ENCODE measurements at places on chromosomes 2 and 18.

DNA sequence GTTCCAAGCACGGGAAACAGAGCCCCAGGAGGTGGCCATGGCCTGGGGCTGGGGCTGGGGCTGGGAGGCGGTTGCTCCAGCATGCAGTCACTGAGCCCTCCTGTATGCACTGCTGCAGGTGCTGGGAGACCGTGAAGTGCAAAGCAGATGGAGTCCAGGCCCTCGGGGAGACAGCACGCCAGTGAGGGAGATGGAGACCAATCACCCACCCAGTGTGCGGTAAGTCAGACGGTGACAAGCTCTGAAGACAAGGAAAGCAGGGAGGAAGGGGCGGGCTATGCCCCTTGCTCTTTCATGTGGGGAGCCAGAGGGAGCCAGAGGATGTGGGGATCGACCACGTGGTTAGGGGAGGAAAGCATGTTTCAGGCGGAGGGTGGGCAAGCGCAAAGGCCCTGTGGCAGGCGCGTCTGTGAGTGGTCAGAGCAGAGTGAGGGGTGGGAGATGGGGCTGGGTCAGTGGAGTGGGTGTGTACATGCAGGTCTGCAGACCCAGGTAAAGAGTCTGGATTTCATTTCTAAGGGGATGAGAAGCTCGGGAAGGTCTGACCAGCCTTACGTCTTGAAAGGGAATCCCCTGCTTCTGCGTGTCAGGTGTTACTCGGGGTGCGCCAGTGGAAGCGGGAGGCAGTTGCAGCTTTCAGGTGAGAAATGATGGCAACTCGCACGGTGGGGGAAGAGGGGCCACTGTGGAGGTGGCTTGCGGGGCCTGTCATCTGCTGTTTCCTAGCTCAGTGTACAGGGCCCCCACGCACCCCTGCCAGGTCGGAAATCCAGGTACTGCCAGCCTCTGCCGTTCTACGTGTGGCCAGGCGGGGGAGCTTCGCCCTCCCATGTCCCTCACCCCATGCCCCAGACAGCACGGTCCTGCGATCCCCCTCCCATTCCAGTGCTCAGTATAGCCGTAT lies 19.4 kb downstream of the RRM2 start:
- DNase-seq, result no peak

- no peak for DNase-seq
These were observed 134.9 kb downstream of the ZBTB7C start for GRCh38 chr18:48274301-48274700.

DNA sequence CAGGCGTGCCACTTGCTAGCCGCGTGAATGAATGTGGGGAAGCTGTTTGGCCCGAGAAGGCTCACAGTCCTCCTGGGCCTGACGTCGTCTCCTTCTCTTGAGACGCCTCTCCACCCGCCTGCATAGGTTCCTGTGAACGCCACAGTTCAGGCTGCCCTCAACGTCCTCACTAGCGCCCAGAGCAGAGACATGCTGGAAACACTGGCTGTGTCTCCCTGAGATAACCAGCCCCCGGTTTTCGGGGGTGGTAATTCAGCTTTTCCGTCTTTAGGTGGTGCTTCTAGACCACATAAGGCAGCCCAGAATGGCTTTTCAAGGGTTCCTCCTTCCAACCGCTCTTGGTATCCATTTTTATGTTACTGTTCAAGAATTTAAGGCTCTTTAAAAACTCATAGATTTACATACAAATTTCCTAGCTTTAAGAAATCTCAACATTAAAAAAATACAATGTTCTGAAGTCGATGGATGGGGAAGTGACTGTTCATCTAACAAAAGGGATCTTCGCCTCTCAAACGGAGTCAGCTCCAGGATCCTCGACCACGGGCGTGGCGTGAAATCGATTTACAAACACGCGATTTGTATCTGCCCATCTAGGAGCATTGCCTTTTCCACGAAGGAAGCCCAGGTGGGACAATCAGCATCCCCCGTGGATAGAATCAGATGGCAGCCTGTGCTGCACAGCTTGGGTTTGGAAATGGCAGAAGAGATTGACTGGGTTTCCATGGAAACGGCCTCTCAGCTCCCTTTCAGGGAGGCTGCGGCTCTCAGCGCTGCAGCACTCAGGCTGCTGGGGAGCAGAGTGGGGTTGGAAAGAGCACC lies 110.6 kb upstream of the PXDN start:
- DNase-seq, result peak; percentile 57

DNA sequence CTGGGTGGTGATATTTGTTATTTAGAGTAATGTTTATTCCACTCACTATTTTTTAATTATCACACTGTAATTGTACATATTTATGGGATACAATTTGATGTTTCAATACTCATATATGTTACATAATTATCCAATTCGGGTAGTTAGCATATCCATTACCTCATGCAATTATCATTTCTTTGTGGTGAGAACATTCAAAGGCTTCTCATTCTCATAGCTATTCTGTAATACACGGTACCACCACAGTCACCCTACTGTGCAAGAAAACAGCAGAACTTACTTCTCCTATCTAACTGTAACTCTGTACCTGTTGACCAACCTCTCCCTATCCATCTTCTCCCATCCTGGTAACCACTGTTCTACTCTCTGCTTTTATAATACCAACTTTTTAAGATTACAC lies 4.6 kb downstream of the TBC1D8 start:
- DNase-seq, result no peak

- no peak for DNase-seq
These were observed 453.4 kb upstream of the SLC14A2 start for GRCh38 chr18:45161850-45162249.

- DNase-seq, result peak; percentile 59
These were observed 271.5 kb upstream of the MMADHC start for GRCh38 chr2:149858901-149859634.

DNA sequence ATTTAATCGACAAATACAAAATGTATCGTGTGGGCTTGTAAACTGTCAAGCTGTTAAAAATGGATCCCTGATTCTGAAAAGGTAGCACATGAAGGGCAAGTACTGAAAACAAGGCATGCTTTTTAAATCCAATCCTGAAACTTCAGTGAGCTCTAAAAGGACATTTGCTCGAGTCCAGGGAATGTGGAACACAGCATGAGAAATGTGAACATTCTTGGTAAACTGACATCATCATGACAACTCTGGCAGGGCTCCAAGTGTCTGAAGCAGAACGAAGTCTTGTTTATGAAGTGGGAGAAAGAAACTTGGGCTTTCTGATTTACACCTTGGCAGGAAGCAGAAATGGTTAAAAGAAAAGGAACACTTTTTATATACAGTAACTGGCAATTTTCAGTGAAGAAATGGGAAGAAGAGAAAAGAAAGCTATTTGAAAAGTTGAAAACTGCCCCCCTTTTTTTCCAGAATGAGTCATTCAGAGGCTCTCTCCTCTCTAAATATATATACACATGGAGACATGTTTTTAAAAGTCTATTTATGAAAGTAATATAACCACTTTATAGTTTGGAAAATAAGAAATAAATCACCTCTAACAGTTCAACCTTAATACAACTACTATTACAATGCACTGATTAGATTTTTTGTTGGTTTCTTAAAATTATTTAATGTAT lies 120.8 kb downstream of the GAREM1 start:
- DNase-seq, result peak; percentile 94

- DNase-seq, result no peak
These were observed 44.0 kb downstream of the TCF4 start for GRCh38 chr18:55544014-55544413.

GRCh38 chr2:71685941-71686611 lies 232.7 kb downstream of the DYSF start:
- no peak for DNase-seq

GRCh38 chr18:53991202-53991601 lies 233.3 kb downstream of the MBD2 start:
- DNase-seq, result no peak

DNA sequence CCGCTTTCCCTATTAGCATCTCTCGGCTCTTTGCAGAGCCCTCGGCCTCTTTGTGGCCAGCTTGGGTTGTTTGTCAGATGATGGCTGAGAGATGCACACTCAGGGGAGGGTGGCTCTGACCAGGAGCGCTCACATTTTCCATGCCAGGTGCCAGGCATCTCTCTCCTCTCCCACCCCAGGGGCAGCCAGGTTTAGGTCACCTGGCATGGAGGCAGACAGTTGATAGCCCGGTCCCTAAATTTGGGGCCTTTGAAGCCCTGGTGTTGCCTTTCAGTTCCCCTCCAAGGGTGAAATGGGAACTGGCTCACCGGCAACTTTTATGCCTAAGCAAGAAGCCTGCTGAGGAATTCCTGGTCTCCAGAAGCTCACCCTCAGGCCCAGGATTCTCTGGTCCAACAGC lies 19.1 kb downstream of the LBH start:
- no peak for DNase-seq

DNA sequence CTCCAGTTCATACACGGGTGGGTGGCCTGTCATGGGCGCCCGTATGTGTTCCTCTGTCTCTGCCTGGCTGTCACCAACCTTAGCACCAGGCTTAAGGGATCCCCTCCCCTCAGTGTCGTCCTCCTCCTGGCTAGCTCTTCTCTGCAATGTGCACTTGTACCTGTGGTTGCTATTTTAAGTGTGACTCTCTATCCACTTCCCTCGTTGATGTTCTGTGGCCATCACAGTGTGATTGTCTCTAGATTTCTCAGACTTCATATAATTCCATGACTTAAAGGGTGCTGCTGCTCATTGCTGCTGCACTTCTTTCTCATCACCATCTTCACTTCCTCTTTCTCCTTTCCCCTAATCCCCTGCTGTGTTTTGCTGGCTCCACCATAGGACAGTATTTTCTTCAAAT lies 143.4 kb downstream of the EML6 start:
- DNase-seq, result no peak

DNA sequence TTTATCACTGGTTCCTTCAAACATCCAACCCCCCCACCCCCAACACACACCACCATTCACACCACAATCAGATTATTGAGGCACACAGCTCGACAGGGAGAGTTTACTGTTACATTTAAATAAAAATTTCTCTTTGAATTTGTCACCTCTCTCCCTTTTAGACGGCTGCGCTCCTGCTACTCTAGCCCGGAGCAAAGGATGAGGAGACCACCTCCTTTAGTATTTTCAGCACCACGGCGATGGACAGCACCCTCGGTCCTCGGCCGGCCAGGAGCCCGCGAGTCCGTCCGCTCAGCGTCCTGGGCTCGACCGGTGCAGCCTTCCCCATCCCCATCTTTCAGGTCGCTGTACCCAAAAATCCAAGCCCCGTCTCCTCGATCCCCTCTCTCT lies 892 bp downstream of the CELF4 start:
- DNase-seq, result peak; percentile 84

DNA sequence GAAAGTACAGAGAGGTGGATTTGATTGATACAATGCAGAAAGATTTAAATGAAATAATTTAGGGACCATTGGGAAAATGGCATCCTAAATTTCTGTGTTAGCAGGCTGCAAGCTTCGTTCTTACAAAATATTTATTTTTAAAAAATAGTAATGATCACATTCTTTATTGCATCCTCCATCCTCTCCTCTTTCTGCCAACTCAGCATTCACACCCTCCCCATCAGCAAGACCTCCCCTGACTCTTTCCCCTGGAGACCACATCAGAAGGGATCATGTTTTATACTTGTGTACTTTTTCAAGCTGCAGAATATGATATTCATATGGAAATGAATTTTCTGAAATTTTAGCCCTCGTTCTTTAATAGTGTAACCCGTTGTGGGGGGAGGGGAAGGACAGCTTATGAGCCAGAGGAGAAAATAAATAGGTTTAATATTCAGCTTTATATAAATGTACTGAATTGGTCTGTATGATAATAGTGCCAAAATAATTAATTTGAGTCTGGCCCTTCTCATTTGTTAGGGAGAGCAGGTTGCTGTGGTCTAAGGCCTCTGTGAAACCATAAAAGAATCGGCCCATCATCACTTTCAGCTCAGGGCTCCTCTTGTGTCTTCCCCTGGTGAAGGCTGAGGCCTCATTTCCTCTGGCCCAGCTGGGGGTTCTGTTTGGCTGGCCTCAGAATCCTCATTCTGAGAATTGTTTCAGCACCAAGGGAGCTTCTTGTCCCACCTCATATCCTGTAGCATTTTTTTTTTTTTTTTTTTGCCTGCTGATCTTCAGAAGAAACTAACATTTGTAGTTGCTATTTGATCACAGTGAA lies 330.8 kb downstream of the TXNL1 start:
- DNase-seq, result peak; percentile 38

Data from muscle of arm (tissue), 14 donors.